ENCODE measurements at places on chromosomes 6 and 20.

DNA sequence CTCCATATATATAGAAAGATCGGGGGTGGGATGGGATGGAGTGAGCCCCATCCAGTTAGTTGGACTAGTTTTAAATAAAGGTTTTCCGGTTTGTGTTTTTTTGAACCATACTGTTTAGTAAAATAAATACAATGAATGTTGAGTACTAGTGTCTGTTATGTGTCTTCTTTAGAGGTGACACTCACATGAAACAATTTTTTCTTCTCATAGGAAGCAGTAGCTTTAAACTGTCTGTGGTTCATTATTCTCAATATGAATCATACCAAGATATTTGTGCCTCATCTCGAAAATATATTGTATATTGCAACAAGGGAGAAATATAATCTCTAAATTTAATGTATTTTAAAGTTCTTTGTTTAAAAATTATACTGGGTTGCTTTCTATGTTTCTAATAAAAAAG lies 33.4 kb downstream of the HSF2 start:
- DNase-seq, result no peak

DNA sequence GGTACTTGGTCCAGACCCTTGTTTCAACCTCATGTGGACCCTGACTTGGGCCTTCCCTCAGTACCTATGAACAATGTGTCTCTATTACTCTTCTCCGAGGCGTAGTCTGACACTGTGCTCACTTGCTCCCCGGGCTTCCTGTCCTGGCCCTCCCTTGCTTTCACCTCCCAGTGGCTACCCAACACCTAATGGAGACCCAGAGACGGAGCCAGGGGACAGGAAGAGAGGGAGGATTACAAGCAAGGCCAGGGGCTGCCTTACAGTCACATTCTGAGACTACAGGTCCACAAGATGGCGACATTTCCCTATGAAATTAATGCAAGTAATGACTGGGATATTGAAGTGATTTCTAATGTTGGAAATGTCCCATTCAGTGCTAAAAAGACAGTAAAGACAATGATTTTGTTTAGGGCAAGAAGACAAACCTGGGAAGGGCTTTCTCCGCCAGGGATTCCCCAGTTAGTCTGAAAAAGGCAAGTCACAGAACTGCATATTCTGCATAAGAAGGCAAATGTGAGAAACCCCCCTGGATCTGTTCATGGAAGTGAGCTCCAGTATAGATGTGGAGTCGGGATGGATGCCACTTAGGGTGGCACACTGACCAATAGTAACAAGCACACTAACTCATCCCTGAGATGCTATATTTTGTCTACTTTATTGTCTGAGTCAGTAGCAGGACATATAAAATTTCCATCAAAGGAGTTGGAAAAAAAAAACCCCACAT lies 44.0 kb upstream of the ZBTB24 start:
- DNase-seq, result no peak

GRCh38 chr6:54411767-54412166 lies 103.5 kb downstream of the TINAG start:
- DNase-seq, result no peak

DNA sequence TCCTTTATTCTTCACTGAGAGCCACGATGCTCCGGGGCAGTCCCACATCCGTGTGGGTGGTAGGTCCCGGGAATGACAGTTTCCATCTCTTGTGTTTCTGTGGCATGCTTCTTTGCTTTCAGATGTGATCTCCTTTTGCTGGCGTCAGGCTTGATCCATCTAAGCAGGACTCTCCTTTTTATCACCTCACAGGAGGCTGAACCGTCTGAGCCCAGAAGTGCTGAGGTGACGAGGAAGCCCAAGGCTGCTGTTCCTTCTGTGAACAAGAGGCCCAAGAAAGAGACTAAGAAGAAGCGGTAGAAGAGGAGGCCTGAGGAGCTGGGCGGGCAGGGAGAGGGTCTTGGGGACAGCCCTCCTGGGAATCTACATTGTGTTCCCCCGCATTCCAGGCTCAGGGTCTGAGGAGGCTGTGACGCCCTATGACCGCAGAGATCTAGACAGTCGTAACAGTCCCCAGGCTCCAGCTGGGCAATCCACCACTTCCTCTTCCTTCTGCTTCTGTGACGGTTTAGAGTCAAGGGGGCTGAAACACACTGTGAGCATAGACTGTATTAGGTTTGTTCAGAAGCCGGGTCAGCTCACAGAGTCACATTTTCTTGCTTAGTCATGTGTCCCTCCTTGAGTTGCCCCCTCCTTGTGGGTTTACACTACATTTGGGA lies 26.8 kb downstream of the MANBAL start:
- no peak for DNase-seq

GRCh38 chr20:53922901-53923314 lies 147.5 kb downstream of the BCAS1 start:
- DNase-seq, result no peak

GRCh38 chr20:10253780-10254179 lies 35.1 kb downstream of the SNAP25 start:
- no peak for DNase-seq

DNA sequence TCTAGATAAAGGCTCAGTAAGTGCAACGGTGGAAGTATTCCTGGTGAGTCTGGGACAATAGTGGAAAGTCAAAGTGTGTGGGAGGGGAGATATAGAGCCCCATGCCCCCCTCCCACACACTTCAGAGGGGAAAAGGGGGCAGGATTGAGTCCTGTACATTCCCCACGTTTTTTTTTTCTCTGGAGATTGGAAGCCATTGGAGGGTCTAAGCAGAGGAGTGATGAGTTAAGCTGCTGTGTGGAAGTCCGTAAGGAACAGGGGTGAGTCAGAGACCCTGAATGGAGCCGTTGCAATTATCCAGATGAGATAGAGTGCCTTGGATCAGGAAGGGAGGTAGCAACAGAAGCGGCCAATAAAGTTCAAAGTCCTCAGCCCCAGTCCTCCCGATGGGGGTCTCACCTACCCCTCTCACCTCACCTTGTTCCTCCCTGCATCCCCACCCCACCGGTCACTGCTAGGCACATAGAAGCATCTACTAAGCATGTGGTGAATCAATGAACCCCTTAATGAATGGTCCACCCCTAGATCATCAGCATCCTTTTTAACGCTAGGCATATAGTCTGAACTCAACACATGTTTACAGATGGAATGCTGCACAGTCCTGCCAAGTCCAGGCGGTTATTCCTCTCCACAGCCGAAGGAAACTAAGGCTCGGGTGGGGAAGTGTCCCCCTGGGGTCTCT lies 662 bp upstream of the SLC9A8 start:
- DNase-seq, result no peak

GRCh38 chr6:146544616-146545182 lies 1.1 kb downstream of the RAB32 start:
- no peak for DNase-seq

Data from stimulated activated CD8-positive, alpha-beta memory T cell treated with anti-CD3 and anti-CD28 coated beads, Interleukin-7, amount 100 ng/mL, for 4 hours (primary cell).